ENCODE measurements at places on chromosomes 4 and X. TPM values are rescaled to one million over a fixed set of nuclear protein-coding genes. Genes with fewer than 3 reads are reported as not detected.

The GPR50 gene
- not detected for total RNA-seq

The SPATA18 gene
- total RNA-seq = 21.7 TPM

The PTPN13 gene
- total RNA-seq = 15.8 TPM

GRCh38 chr4:8346838-8347605 lies 77.5 kb downstream of the HTRA3 start:
- peak; percentile 11 for DNase-seq

- DNase-seq = no peak
Observed at GRCh38 chr4:150355858-150356455, 226.0 kb upstream of the MAB21L2 start.

DNA sequence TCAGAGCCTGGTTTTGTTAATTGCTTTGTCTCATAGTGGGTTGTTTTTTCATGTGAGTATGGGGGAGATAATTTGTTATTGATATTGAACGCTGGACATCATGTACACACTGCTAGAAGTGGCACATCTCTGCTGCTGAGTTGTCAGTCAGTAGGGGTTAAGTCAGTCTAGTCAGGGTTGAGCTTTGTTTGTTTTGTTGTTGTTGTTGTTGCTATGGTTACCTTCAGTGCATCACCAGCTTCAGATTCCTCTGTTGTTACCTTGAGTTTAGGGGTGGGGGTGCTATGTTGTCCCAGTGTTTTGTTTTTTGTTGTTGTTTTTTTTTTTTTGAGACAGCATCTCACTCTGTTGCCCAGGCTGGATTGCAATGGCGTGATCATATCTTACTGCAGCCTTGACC lies 9.9 kb downstream of the YIPF6 start:
- DNase-seq = no peak

DNA sequence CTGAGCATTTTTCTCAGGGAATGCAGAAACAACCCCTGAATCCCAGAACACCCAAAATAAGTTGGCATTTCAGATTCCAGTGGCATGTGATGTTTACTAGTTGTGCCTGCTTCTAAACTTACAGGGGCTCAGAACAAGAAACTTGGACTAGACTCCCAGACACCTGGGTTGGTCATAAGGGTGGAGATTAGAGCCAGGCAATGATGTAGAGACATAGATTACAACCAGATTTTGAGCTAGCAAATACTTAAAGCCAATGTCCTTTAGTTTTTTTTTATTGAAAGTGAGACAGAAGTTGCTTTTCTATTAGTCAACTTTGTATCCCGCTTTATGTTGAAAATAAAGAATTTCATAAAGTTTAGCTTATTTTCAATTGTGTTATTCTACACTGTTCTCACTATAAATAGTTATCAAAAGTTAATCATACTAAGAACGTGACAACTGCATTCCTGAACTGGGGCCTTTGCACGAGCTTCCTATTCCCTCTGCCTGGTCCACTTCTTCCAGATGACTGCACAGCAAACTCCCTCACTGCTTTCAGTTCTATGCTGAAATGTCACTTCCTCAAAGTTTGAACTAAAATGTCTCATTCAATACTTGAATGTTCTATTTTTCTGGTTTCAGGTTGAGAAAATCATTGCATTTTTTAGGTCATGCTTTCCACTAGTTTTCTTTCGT lies 224.7 kb upstream of the PPP1R2C start:
- no peak for DNase-seq

The GNRHR gene
- total RNA-seq = not detected

GRCh38 chrX:67555578-67556203 lies 11.9 kb downstream of the AR start:
- DNase-seq = peak; percentile 16

DNA sequence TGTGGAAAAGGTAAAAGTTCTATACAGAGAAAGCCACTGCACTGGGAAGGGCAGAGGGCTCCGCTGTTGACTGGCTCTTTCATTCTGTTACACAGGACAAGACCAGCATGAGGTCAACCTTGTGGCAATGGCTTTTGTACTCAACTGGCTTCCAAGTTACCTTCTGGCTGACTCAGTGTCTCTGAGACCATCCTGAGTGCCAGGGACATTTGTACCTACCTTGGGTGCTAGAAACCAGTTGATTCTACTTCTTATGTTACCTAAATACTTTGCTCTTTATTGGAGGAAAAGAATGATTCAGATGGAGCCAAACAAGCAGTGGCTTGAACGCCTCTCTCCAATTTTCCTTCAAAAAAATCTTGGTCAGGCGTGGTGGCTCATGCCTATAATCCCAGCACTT lies 123.2 kb downstream of the RBM47 start:
- no peak for DNase-seq

The RAB40A gene
- total RNA-seq = 1.4 TPM

DNA sequence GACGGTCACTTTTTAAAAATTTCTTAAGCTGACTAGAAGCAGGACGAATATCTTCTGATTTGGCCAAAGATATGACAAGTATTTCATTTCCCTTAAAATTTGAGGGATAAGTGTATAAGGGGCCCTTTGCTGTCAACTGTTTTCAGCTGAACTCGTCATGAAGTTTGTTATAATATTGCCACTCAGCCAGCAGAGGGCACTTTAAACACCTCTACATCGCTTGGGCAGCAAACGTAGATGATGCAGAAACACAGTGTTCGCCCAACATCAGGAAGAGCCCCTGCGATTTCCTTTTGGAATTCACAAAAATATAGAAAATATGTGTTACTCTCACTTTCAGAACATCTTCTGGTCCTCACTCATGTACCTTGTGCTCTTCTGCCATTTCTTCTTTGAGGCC lies 435.7 kb upstream of the FMR1 start:
- peak; percentile 52 for DNase-seq

DNA sequence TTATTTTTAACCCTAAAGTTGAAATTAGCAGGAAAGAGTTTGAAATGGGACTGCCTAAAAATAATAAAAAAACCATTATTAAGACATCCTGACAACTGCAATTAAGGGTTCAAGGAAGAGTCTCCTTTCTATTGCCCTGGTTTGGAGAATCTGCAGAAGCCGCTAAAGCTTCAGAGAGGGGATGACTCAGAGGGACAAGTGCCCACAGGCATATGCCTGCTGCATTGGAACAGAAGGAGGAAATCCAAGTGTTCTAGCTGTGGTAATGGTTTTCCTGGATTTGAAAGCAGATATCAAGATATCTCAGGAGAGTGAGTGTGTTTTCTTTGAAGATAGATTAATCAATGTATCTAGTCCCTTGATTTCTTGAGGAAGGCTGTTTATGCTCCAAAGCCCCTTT lies 235.1 kb upstream of the TAPT1 start:
- no peak for DNase-seq

The GJB1 gene
- total RNA-seq = not detected

The PDE6B gene
- total RNA-seq = 2.5 TPM

DNA sequence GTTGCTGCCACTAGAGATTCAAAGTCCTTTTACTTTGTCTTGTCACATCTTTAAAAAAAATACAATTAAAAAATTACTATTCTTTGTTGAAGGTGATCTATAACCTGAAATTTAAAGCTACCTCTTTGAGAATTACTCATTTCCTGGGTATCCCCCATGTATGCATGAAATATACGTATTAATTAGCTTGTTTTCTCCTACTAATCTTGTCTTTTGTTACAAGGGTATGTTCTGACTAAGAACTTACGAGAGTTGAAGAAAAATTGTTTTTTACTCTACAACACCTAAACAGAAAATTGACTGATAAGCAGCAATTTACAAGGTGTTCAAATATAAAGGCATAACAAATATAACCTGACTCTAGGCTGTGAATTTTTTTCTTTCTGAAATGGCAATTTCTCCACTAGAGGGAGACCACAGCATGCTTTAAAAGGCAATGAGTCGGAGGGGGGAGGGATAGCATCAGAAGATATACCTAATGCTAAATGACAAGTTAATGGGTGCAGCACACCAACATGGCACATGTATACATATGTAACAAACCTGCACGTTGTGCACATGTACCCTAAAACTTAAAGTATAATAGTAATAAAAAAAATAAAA lies 249.6 kb downstream of the OPHN1 start:
- no peak for DNase-seq

- DNase-seq = no peak
Observed at GRCh38 chr4:138898282-138898681, 117.3 kb upstream of the NOCT start.

DNA sequence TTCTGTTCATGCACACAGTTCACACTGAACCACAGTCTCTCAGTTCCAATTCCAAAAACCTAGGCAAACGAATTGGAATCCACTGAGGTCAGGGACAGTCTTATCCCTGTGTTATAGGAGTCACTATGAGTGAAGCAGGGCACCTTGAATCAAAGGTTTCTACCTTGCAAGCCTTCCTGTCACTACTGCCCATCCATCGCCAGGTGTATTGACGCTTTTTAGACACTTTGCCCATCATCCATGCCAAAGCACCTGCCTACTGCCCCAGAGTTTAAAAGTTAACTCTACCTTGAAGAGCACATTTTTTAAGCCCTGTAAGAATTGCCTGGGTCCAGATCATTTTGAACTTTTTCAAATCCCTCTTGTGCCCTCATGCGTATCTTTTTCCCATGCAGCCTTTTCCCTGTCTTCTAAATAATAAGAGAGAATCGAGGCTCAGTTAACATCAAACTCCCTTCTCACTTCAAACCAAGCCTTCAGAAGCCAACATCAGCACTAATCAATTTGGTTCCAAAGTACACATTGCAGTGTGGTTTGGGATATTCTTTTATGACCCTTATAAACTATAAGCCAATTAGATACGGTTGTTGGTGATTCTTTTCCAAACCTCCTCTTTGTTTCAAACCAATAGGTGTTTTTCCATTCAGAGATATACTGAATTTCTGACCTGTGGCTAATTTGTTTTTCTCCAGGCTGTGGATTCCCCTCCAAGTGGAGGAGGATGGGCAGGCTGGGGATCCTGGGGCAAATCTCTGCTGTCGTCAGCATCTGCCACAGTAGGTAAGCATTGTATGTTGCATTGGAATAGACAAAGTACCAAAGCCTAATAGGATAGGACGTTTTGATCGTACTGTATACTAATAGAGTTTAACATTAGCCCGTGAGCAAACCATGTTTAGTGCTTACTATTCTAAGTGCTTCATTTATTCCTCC lies 23.7 kb downstream of the FAM114A1 start:
- DNase-seq = no peak

Data from adrenal gland (tissue), 19 donors.